ENCODE measurements at places on chromosomes 13 and 19.

DNA sequence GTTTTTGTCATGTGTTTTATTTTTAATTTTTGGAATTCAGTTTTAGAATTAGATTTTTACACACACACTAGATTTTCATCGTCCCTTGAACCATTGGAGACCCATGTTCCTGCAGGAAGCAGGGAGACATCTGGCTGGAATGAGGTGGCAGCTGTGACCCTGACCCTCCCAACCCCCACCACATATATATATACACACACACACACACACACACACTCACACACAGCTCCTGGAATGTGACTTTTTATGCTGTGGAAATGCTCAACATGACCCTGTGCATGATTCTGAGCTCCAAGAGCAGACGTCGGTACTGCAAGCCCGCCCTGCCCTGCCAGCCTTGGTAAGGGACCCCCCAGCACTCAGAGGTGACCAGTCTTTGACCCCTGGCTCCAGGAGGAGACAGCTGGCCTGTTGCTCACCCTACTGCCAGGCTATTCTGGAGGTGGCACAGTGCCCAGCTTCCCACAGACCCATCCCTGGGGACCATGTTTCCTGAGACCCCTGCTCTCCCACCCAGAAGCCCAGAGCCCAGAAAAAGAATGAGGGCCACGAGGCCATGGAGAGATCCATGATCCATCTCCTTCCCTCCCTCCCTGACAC, 103.2 kb upstream of the VSTM2B start:
- no peak for DNase-seq

- DNase-seq: no peak
Observed at GRCh38 chr19:4575267-4576015, 16.0 kb upstream of the SEMA6B start.

DNA sequence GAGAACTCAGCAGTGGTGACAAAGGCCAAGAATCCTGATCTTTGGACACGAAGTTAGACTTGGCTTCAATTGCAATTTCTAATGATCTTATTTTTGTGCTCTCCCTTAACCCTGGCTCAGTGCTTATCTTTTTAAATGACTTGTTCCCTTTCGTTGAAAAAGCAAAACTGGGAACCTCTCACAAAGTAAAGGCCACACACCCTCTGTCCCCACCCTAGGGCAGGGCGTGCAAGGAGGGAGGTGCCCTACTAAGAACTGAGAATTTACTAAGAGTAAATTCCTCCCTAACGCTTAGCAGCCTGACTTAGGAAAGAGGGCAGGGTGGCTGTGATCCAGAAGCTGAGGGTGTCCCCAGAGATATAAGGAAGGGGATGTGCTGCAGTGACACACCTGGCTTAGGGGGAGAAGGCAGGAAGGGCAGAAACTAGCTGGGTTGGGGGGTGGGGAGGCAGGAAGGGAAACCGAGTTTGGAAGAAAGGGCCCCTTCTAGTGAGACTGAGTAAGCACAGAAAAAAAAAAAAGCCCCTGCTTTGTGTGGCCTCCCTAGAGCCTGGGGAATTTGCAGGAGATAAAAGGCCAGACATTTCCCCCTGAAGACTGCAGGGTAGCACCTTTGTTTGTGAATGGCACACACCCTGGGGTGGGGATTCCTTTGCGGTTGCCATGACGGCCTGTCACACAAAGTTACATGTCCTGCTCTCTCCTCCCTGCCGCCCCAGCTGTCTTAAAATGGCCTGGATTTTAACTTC, 435.1 kb downstream of the EFNB2 start:
- DNase-seq: no peak

DNA sequence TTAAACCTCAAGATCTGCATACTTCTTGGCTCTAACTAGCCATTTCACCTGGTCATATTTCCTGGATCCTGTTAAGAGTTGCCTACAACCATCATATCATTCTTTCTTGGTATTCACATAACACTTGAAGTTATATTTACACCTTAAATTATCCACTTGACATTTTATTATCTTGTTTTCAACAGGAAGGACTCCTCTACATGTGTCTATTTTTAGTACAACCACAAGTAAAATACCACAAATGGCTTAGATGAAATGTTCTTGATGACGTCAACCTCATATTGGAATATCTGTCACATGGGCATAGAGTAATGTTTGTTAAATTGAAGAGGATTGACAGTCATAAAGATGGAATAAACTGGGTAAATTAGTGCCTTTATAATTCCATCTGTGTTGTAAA, 9.4 kb downstream of the PCDH20 start:
- DNase-seq: peak; percentile 66

DNA sequence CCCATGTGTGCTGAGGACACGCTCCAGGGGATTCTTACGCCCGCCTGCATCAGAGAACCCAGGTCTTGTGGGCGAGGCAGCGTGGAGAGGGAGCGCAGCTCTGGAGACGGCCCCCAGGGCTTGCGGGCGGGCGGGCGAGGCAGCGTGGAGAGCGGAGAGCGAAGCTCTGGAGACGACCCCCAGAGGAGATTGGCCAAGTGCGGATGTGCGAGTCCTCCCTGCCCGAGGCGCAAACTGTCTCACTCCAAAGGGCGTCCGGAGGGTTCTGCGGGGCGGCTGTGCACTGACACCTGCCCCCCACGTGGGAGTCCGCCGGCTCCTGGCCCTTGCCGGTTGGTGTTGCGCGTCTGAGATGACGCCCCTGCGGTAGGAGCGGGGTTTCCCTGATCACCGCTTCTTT, 39.8 kb downstream of the MCF2L start:
- no peak for DNase-seq

- DNase-seq: peak; percentile 22
Observed at GRCh38 chr19:3483226-3483628, at the start of gene SMIM44. TSS of gene SMIM44 (minus strand) at chr19:3483441. CDS start at chr19:3483403, 38 bp downstream.

- DNase-seq: no peak
Observed at GRCh38 chr13:89746554-89746953, 1600.9 kb upstream of the MIR17HG start.

DNA sequence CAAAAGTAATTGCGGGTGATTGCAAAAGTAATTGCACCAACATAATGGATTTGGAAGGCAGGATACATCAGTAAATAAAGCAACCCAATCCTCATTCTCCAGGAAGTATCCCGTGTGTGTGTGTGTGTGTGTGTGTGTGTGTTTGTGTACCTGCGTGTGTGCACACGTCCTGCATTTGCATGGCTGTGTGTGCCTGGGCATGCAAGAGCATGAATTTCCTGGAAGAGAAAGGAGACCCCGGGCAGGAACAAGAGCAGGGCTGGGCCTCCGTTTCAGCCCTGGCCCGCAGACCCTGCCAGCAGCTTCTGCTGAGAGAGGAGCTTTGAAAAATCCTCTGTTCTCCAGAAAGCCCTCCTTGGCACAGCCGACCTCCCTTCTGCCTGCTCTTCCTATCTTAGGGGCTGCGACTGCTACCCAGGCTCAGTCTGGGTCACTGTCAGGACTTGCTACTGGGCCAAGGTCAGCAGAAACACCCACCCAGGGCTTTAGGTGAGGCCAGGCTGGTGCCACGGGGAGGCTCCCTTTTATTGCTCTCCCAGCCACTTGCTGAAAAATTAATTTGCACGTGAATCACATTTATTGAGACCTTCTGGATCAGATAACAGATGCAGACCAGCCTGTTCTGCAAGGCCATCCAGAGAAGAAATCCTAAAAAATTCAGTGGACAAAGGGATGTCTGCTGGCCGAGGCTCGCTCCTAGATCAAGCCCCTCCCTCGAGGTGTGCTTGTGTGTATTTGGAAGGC, 258.3 kb downstream of the ZNF536 start:
- no peak for DNase-seq

DNA sequence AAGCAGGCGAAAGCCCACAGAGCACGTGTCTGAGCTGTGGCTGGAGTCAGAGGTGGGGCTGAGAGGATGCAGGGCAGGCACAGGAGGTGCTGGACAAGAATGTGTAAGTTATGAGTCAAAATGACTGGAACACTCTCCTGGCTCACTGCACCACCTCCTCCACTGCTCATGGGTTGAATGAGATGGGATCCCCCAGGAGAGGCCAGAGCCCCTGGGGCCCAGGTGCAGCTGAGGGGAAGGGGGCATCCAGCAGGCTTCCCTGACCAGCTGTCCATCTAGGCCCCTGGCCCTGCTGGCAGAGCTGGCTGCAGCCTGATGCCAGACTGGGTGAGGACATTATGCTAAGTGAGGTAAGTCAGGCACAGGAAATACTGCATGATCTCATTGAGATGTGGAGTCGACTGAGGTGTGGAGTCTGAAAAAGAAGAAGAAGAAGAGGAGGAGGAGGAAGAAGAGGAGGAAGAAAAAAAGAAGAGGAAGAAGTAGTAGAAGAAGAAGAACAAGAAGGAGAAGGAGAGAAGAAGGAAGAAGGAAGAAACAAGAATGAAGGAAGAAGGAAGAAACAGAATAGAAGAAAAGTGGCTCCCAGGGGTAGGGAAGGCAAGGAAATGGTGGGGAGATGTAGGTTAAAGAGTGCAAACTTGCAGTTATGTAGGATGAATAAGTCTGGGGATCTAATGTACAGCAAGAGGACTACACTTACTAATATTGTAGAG, 747.4 kb downstream of the UQCRFS1 start:
- DNase-seq: no peak

- peak; percentile 41 for DNase-seq
Observed at GRCh38 chr13:112999414-113000177, 30.6 kb downstream of the MCF2L start.

- no peak for DNase-seq
Observed at GRCh38 chr19:6761053-6761676, 6.1 kb downstream of the SH2D3A start.

GRCh38 chr19:50537306-50537685, 23.6 kb upstream of the ASPDH start:
- no peak for DNase-seq

GRCh38 chr13:91639330-91639729, 240.9 kb downstream of the GPC5 start:
- no peak for DNase-seq

GRCh38 chr19:46722004-46722380, 5.1 kb upstream of the PRKD2 start:
- DNase-seq: no peak

DNA sequence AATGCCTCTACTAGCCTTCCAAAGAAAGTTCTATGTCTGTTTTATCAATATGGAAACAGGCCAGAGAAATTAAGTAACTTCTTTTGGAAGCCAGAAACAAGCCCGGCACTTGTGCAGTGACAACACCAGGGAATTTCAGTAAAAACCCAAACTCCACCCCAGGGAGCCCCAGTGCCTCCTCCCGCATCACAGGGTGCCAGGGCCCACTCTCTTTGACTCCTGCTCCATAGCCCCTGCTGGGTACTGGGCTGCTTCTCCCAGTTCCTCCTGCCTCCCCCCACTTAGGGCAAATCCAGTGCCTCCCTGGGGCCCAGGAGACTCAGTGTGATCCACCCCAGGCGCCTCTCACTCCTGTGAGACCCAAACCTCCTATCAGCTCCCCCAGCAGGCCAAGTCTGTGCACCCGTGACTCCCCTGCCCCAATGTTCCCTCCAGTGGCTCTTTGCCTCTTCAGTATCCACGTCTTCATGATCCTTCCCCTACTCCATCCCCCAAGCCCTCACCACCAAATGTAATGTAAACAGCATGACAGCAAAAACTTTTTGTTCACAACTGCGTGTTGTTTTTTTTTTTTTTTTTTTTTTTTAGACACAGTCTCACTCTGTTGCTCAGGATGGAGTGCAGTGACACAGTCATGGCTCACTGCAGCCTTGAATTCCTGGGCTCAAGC, 2.3 kb upstream of the FFAR3 start:
- DNase-seq: no peak

GRCh38 chr13:43822969-43823368, 36.2 kb upstream of the ENOX1 start:
- DNase-seq: no peak

DNA sequence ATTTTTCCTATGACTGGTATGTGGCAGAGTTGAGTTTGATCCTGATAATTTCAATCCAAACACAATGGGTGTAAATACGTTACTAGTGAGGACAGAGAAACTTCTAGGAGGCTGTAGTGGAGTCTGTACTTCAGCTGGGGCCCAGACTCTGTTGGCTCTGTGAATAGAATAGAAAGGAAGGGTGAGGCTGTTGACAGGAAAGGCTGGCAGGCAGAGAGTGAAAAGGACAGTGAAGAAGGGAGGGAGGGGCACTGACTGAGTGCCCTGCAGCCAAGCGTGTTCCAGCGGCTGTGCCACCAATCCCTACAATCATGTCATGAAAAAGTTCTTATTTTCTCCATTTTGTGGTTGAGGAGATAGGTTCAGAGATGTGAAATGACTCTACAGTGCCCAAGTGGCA, 80.5 kb downstream of the MBNL2 start:
- no peak for DNase-seq

- no peak for DNase-seq
Observed at GRCh38 chr19:28234637-28235036, 978.3 kb downstream of the UQCRFS1 start.

DNA sequence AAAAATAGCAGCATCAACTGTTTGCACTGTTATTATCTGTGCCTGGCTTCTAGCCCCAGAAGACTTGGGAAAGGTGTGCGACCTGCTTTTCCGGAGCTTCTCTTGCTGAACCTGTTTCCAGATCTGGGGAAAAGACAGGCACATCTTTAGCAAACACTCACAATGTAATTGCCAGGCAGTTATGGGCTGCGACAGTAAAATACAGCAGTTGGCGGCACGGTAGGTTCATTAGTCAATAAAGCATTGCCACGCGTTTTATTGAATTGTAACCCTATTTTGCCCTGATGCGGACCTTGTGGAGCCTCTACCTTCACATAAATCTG, 223.7 kb upstream of the TSHZ3 start:
- no peak for DNase-seq

GRCh38 chr19:6091771-6092291, 18.5 kb downstream of the RFX2 start:
- no peak for DNase-seq

DNA sequence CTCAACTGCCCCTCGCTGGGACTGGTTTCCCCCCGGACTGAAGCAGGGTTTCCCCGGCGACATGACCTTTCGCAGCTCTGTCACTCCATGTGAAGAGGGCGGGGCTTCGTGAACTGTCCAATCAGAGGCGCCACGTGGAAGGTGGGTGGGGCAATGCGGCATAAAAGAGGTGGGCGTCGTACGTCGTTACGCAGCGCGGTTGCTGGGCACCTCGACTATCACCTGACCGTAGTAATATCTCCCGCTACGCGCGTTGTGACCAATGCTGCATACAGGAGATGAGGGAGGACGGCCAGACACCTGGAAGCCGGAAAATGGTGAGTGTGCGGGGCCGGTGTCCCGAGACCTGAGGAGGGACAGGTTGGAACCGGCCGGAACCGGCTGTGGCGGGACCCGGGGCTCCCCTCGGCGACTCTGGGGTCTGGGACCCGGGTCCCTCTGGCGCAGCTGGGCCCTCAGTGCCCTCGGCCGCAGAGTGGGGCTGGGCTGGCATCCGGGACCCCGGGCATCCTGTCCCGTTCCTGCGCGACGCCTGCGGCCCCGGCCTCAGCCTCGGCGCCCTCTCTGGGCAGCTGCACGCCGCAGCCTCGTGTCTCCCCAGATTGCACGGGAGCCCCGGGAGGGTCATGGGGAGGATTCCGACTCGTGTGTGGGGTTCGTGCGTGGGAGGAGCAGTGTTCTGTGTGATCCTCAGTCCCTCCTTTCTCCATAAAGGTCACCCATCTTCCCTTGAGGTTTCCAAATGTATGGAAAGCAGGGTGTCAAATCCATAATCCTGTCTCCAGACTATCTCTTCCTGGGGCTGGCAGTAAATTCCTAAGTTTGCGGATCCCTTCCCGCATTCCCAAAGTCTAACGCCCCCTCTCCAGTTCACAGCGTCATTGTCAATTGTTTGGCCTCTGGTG, 32.2 kb downstream of the ZNF136 start:
- no peak for DNase-seq

GRCh38 chr19:13505164-13505695, 1.0 kb downstream of the CACNA1A start:
- DNase-seq: no peak
